ENCODE measurements at places on chromosomes 3 and 15. TPM values are rescaled to one million over a fixed set of nuclear protein-coding genes. Genes with fewer than 3 reads are reported as not detected.

GRCh38 chr15:58583171-58583908 lies 151.5 kb downstream of the LIPC start:
- no peaks in the 10 kb centered on the region for H3K36me3 ChIP-seq
- no peaks in the 10 kb centered on the region for H3K4me1 ChIP-seq
- H3K27me3 ChIP-seq, result no peaks in the 10 kb centered on the region
- no peak for DNase-seq

DNA sequence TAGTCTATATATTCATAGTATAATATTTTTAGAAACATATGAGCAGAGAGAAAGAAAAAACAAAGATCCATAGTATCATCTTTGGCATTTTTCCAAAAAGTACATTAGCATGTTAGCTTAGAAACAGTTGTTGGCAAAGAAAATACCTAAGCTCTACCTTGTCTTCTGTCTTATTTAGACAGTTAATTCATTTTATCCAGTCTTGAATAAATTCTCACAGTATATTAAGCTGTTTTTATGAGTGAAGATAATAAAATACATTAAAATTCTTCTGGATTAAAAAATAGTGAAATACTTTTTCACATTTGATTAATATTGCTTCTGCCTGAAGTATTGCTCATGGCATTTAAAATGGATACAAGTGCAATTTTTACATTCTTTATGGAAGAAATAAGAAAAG lies 145.2 kb downstream of the ZIC1 start:
- no peak overlapping the region for H3K4me3 ChIP-seq
- H3K36me3 ChIP-seq, result no peaks in the 10 kb centered on the region
- no peak for DNase-seq
- H3K27ac ChIP-seq, result no peak overlapping the region
- no peaks in the 10 kb centered on the region for H3K4me1 ChIP-seq

GRCh38 chr3:36663666-36664291 lies 100.6 kb downstream of the DCLK3 start:
- H3K27ac ChIP-seq, result no peak overlapping the region
- no peak for DNase-seq
- H3K4me3 ChIP-seq, result no peak overlapping the region
- no peaks in the 10 kb centered on the region for H3K27me3 ChIP-seq
- no peaks in the 10 kb centered on the region for H3K36me3 ChIP-seq
- no peaks in the 10 kb centered on the region for H3K4me1 ChIP-seq

DNA sequence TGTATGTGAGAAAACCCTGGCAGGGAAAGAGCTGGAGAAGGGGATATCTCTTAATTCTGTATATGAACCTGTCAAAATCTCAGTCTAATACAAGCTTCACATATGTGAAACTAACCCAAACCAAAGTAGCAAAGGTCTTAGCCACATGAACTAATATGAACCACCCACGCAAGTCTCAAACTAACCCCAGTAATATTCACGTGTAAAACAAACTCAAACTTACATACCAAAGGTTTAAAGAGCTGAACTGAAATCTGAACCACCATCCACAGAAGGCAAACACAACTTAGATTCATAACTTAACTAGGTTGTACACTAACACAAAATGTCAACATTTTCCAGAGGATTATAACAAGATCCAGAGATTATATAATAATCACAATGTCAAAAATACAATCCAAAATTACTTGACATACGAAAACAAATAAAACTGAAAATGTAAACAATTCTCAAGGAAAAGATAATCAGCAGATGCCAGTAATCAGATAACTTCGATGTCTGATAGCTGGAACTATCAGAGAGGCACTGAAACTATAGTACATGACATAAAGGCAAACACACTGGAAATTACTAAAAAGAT lies 64.1 kb downstream of the VPS13C start:
- H3K27ac ChIP-seq, result no peak overlapping the region
- no peaks in the 10 kb centered on the region for H3K36me3 ChIP-seq
- DNase-seq, result no peak
- H3K4me3 ChIP-seq, result no peak overlapping the region

Gene POLQ
- total RNA-seq, result 22.2 TPM

Gene KIF15
- total RNA-seq, result 31.8 TPM

Gene RLBP1
- not detected for total RNA-seq

DNA sequence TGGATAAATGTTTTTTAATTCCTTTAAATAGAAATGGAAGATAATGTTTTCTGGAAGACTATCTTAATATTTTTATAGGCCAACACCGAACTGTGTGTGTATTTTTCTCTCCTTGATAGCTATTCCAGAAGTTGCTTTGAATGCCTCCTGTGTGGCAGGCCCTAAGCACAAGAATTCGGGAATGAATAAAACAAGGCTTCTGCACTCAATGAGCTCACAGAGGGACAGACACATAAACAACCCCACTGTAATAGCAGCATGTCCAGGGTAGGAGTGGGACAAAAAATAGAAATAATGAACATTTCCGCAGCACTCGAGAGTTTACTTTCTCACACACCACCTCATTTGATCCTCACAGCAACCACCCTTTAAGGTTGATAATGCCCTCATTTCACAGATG lies 18.0 kb downstream of the SRGAP3 start:
- peaks cover 6% of the 10 kb centered on the region for H3K4me1 ChIP-seq
- no peak overlapping the region for H3K27ac ChIP-seq
- no peak for DNase-seq
- H3K27me3 ChIP-seq, result no peaks in the 10 kb centered on the region
- no peak overlapping the region for H3K4me3 ChIP-seq

GRCh38 chr3:184889312-184889904 lies 77.4 kb downstream of the VPS8 start:
- no peaks in the 10 kb centered on the region for H3K27me3 ChIP-seq
- H3K4me1 ChIP-seq, result no peaks in the 10 kb centered on the region
- H3K27ac ChIP-seq, result no peak overlapping the region
- no peak overlapping the region for H3K4me3 ChIP-seq
- no peaks in the 10 kb centered on the region for H3K36me3 ChIP-seq

DNA sequence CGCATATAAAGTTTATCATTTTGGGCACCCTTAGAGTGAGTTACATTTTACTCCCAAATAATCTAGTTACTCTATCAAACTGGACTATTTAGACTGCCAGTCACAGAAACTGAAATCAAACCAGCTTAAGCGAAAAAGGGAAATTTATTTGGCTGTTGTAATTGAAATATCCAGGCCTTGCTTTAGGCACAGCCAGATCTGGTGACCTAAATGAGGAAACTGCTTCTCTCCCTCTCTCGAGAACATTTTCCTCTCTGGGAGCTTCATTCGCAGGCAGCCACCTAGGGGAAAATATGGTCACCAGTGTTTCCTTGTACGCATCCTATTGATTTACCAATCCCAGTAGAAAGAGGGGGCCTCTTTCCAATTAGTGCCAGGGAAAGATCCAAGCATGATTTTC lies 175.3 kb upstream of the MITF start:
- H3K27ac ChIP-seq, result no peak overlapping the region
- no peaks in the 10 kb centered on the region for H3K4me1 ChIP-seq
- no peaks in the 10 kb centered on the region for H3K27me3 ChIP-seq
- H3K4me3 ChIP-seq, result no peak overlapping the region

GRCh38 chr3:179286331-179286730 lies 35.4 kb upstream of the KCNMB3 start:
- no peak for DNase-seq
- H3K27ac ChIP-seq, result no peak overlapping the region
- no peak overlapping the region for H3K4me3 ChIP-seq
- H3K27me3 ChIP-seq, result no peaks in the 10 kb centered on the region

Gene SEMA7A
- total RNA-seq, result 74.9 TPM

Gene ZNF717
- 5.2 TPM for total RNA-seq

Gene GOLGA8F
- total RNA-seq, result not detected

DNA sequence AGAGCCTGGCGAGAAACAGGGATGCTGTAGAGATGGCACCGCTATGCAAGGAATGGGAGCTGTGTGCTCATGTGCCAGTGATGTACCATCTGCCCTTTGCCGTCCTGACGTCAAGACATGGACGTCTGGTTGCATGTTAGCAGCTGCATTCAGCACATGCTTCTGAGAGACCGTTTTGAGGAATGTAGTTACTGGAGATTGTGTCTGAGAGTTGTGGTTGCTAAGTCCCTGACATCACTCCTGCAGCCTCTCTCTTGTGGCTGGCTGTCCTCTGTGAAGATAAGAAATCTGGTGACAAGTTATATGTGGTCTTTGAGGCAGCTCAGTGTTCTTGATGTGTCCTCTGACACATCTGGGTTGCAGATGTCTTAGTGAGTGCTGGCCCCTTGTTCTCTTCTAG lies 165.1 kb downstream of the APBA2 start:
- DNase-seq, result no peak
- no peaks in the 10 kb centered on the region for H3K36me3 ChIP-seq
- H3K4me1 ChIP-seq, result no peaks in the 10 kb centered on the region
- H3K27ac ChIP-seq, result no peak overlapping the region

GRCh38 chr3:188660415-188660814 lies 506.5 kb downstream of the LPP start:
- H3K27ac ChIP-seq, result no peak overlapping the region
- no peaks in the 10 kb centered on the region for H3K36me3 ChIP-seq
- H3K4me3 ChIP-seq, result no peak overlapping the region
- no peak for DNase-seq
- H3K4me1 ChIP-seq, result no peaks in the 10 kb centered on the region

Gene LTF
- not detected for total RNA-seq

Gene MLF1
- 11.9 TPM for total RNA-seq

DNA sequence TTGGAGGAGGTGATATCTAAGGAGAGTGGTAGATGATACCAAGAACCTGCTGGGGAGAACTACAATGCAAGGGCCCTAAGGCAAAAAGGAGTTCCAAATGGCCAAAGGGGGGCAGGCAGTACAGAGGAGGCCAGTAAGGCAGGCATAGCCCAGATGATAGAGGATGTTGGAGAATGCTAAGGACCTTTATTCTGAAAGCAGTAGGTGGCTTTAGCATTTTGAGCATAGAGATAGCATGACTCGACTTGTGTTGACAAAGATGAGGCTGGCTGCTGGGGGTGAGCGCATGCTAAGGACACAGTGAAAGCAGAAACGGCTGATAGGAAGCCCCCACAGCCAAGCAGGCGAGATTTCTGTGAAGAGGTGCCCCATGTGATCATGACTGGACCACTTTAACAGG lies 419.3 kb downstream of the ERC2 start:
- H3K27me3 ChIP-seq, result peaks cover 57% of the 10 kb centered on the region
- no peak overlapping the region for H3K4me3 ChIP-seq
- no peak overlapping the region for H3K27ac ChIP-seq
- no peaks in the 10 kb centered on the region for H3K36me3 ChIP-seq
- no peaks in the 10 kb centered on the region for H3K4me1 ChIP-seq
- DNase-seq, result no peak

GRCh38 chr15:29636921-29637320 lies 185.3 kb downstream of the TJP1 start:
- H3K4me1 ChIP-seq, result peaks cover 7% of the 10 kb centered on the region
- no peaks in the 10 kb centered on the region for H3K36me3 ChIP-seq
- peaks cover 13% of the 10 kb centered on the region for H3K27me3 ChIP-seq
- no peak for DNase-seq

DNA sequence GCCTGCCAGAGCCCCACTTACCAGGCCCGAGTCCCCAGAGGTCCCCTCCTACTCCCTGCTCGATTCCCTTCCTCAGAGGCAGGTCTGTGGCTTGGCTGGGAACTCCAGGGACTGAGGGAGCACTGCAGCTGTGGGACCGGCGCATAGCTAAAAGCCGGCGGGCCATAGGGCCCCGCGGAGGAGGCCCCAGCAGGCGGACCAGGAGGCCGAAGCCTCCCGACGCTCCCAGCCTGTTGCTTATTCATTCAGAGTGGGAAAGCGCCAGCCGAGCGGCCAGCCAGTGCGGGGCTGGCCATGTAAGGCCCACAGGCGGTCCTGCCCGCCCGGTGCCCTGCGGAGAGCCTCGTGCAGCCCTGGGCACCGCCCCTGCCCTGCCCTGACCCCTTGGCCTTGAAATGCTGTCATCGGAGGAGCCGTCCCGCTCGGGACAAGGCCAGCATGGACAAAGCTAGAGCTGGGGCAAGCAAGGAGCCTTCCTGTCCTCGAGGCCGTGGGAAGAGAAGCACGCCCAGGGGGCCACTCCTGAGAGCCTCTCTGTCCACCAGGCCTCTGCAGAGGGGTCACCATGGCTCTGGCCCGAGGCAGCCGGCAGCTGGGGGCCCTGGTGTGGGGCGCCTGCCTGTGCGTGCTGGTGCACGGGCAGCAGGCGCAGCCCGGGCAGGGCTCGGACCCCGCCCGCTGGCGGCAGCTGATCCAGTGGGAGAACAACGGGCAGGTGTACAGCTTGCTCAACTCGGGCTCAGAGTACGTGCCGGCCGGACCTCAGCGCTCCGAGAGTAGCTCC lies at the start of gene LOXL1:
Gene LOXL1 (plus strand): TSS at position 244 of the 784 bp plus-strand sequence. CDS start 322 bp downstream, at position 566.
- H3K36me3 ChIP-seq, result peaks cover 28% of the 10 kb centered on the region
- no peaks in the 10 kb centered on the region for H3K27me3 ChIP-seq
- H3K27ac ChIP-seq, result peak within 1 kb of the TSS; percentile 83
- DNase-seq, result peak; percentile 56
- H3K4me3 ChIP-seq, result peak within 1 kb of the TSS; percentile 90

- H3K4me1 ChIP-seq, result no peaks in the 10 kb centered on the region
- DNase-seq, result no peak
- no peak overlapping the region for H3K27ac ChIP-seq
- H3K27me3 ChIP-seq, result no peaks in the 10 kb centered on the region
These were observed 23.5 kb downstream of the RAB6B start for GRCh38 chr3:133872161-133872560.

DNA sequence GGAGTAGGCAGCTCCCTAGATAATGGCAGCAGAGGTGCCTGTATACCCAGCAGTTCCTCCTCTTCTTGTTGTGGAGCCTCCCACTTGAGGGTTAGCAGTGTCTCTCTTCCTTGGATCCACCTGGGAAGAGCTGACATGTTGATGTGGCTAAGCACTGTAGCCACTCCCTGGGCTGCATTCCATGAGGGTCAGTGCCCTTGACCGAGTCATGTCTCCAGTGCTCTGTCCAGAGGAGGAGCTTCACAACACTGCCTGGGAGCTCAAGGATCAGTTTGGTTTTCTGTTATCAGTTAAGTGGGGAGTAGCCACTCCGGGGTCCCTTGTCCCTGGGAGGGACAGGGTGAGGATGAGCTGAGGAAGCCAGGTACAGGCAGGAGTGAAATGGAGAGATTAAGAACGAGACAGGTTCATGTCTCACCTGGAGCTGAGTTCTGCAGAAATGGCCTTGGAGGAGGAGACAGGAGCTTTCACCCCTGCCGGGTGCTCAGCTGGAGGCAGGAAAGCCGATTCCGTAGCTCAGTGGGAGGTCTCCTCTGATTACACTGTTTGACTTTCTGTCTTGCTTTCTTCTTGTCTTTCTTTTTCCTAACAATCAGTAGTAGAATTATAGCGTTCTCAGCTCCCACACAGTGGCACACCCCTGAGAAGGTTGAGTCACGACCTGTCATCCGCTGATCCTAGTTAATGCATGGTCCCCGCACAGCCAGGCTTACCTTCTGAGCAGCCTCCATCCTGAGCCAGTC lies 57.9 kb upstream of the SEC22A start:
- H3K27ac ChIP-seq, result no peak overlapping the region
- no peaks in the 10 kb centered on the region for H3K27me3 ChIP-seq
- no peak overlapping the region for H3K4me3 ChIP-seq
- no peaks in the 10 kb centered on the region for H3K4me1 ChIP-seq
- DNase-seq, result no peak
- H3K36me3 ChIP-seq, result peaks cover 35% of the 10 kb centered on the region

GRCh38 chr3:126119008-126119675 lies 35.2 kb upstream of the SLC41A3 start:
- H3K4me1 ChIP-seq, result peaks cover 8% of the 10 kb centered on the region
- DNase-seq, result peak; percentile 63
- no peaks in the 10 kb centered on the region for H3K36me3 ChIP-seq

GRCh38 chr15:64141798-64142512 lies 9.6 kb upstream of the SNX22 start:
- no peaks in the 10 kb centered on the region for H3K27me3 ChIP-seq
- H3K27ac ChIP-seq, result no peak overlapping the region
- no peaks in the 10 kb centered on the region for H3K36me3 ChIP-seq
- no peaks in the 10 kb centered on the region for H3K4me1 ChIP-seq
- H3K4me3 ChIP-seq, result no peak overlapping the region
- no peak for DNase-seq

Data from PC-3 (cell line).